ENCODE measurements at places on chromosomes 3 and 15. TPM values are rescaled to one million over a fixed set of nuclear protein-coding genes. Genes with fewer than 3 reads are reported as not detected.

The PRR20G gene
- not detected for total RNA-seq

The CP gene
- total RNA-seq: not detected

The TRAT1 gene
- not detected for total RNA-seq

The CNTN3 gene
- total RNA-seq: not detected

DNA sequence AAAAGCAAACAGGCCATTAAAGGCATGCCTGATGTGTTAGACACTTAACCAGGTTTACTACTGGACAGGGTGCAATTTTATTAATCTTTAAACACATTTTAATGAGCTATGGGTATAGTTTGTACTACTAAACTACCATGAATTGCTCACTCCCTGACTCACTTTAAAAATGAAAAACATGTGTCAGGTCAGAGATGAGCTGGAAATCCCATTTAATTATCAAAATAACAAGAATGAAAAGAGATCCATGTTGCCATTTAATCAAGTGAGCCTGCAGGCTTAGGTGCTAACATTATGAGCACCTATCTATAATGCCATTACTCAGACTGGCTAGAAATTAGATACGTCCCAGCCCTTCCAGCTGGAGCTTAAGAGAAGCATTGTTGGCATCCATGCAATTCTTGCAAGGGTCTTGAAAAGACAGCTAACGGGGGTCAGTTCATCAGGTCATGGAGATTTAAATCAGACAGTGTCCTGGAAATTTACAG lies 224.4 kb downstream of the THRB start:
- no peak for DNase-seq

DNA sequence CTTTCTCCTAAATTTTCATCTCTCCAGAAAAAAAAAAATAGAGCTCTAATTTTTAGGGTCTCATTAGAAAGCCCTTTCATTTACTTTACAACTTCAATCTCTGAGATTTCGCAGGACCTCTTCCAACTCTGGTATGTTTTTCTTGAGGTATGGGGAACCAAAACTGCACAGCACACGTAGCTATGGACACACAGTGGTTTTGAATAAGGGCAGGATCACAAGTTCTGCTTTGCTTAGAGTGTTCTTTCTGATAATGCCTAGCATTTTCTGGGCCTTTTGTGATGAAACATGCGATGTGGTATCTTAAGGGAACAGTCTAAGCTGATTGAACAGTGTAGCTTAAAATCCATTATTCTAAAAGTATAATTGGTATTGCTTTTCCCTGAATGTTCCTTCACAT lies 25.3 kb downstream of the ZNF592 start:
- no peak for DNase-seq

DNA sequence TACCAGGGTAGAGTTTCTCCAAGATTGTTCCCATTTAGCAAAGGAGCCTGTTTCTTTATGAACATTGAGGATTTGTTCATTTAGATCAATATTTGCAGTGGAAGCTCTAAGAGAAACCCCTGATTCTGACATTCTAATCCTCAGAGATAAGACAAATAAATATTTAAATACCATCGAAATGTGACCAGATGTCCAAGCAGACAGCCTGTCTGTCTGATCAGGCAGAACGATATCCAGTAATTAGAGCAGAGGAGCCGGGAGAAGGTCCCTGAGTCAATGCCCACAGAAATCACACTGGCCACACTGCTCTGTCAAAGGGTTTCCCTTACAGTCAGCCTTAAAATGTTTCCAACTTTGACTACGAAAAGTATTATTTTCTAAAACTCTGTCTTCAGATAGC lies 15.7 kb upstream of the ARPIN start:
- no peak for DNase-seq

DNA sequence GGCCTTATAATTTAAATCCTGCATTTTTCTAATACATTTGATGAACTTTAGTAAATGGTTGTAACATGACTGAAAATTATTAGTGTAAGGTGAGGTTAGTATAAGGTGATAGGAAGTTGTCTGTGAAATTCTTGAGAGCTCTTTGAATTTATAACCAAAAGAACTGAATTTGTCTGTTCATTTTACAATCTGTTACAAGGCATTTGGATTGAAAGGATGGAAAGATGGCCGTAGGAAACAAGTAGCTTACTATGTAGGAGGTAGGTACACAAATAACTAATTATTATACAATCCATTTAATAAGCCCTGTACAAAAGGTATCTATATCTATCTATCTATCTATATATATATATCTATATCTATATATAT lies 6.6 kb downstream of the DIPK2A start:
- no peak for DNase-seq
